ENCODE measurements at places on chromosomes 3 and 15. TPM values are rescaled to one million over a fixed set of nuclear protein-coding genes. Genes with fewer than 3 reads are reported as not detected.

The STRC gene
- 0.36 TPM for total RNA-seq

The SOX2 gene
- total RNA-seq = not detected

The SLC6A20 gene
- not detected for total RNA-seq

The GCNT3 gene
- not detected for total RNA-seq

The CFAP161 gene
- total RNA-seq = not detected

The TTLL13 gene
- 1.1 TPM for total RNA-seq

The SI gene
- total RNA-seq = not detected

The MESP1 gene
- 3.4 TPM for total RNA-seq

The PLA2G4D gene
- not detected for total RNA-seq

The ANKDD1A gene
- total RNA-seq = 4.3 TPM

The SLC35G2 gene
- 3.0 TPM for total RNA-seq

The IL5RA gene
- not detected for total RNA-seq

The CNOT10 gene
- total RNA-seq = 58.5 TPM

The CAMK1 gene
- total RNA-seq = 41.7 TPM

The GXYLT2 gene
- total RNA-seq = 0.92 TPM

The SPESP1 gene
- 0.36 TPM for total RNA-seq

The RAB27A gene
- total RNA-seq = 122 TPM

The TASOR gene
- 58.6 TPM for total RNA-seq

The TERB2 gene
- total RNA-seq = not detected

The DLL4 gene
- total RNA-seq = not detected

The GPR156 gene
- total RNA-seq = not detected

The CCR3 gene
- total RNA-seq = not detected

The OR5K2 gene
- total RNA-seq = not detected

The FANCD2OS gene
- total RNA-seq = not detected

The ARHGAP11A gene
- 96.7 TPM for total RNA-seq

The B3GALNT1 gene
- 3.2 TPM for total RNA-seq

The CPNE9 gene
- not detected for total RNA-seq

The NDN gene
- total RNA-seq = 2.6 TPM

The ZBTB20 gene
- 5.3 TPM for total RNA-seq

The SLC22A14 gene
- total RNA-seq = not detected

The SKIL gene
- 14.2 TPM for total RNA-seq

The ZNF662 gene
- 2.1 TPM for total RNA-seq

The TIMP4 gene
- total RNA-seq = not detected

The ELL3 gene
- total RNA-seq = 2.4 TPM

The DNAH12 gene
- total RNA-seq = not detected

The AMIGO3 gene
- total RNA-seq = not detected

The LSG1 gene
- 36.5 TPM for total RNA-seq

The ACTC1 gene
- total RNA-seq = not detected

The PRSS50 gene
- total RNA-seq = not detected

The SELENOT gene
- 89.8 TPM for total RNA-seq

The SLC6A1 gene
- not detected for total RNA-seq

The LNP1 gene
- total RNA-seq = 2.5 TPM

The CCDC54 gene
- not detected for total RNA-seq

The MOBP gene
- total RNA-seq = not detected

The CDC25A gene
- total RNA-seq = 38.4 TPM

The TOMM70 gene
- 57.8 TPM for total RNA-seq

The CLSTN2 gene
- not detected for total RNA-seq

The GOLGA6D gene
- total RNA-seq = not detected

The CHRM5 gene
- not detected for total RNA-seq

The KLHL6 gene
- total RNA-seq = 32.4 TPM

The SLCO2A1 gene
- not detected for total RNA-seq

The KLHL40 gene
- total RNA-seq = not detected

The CCDC9B gene
- 1.4 TPM for total RNA-seq

The ATP13A5 gene
- total RNA-seq = not detected

The CHRFAM7A gene
- 0.77 TPM for total RNA-seq

The LRTM1 gene
- total RNA-seq = not detected

The EIF4G1 gene
- total RNA-seq = 429 TPM

The LMAN1L gene
- not detected for total RNA-seq

The APOD gene
- not detected for total RNA-seq

Measured in activated CD8-positive, alpha-beta T cell treated with anti-CD3 and anti-CD28 coated beads for 36 hours (primary cell).